Cardiac fibroblast (primary cell): ENCODE measurements at places on chromosomes 6 and 20.

GRCh38 chr20:41889844-41890224, 271.7 kb upstream of the CHD6 start:
- no peak for DNase-seq

DNA sequence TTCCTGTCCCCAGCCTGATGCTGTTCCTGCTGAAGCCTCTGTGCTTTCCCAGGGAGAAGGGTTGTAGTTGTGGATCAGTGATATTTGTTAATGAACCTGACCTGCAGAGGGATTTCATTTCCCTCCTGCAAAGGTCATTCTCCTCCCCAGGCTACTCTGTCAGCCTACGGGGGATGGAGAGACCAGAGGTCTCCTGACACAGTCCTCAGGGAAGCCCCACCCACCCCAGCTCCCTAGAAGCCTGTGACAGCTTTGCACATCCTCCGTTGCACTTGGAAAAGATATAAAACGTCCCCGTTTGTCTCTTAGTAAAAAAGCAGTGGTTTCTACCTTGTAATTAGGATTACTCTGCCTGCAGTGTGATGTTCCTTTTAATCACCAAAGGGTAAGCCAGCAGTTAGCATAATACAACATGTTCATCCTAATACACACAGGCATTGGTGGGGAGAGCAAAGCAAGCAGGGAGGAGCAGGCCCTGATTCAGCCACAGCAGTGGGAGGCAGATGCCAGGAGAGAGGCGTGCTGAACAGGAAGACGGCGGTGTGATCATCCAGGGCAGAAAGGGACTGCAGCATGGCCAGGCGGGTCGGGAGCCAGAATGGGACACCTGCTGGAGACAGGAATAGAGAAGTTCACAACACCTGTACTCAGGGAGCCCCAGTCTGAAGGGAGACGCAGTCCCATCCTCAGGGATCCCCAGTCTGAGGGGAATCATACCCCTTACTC, 293.5 kb downstream of the LRFN2 start:
- DNase-seq = no peak

GRCh38 chr20:6663751-6664388, 103.6 kb upstream of the BMP2 start:
- no peak for DNase-seq

DNA sequence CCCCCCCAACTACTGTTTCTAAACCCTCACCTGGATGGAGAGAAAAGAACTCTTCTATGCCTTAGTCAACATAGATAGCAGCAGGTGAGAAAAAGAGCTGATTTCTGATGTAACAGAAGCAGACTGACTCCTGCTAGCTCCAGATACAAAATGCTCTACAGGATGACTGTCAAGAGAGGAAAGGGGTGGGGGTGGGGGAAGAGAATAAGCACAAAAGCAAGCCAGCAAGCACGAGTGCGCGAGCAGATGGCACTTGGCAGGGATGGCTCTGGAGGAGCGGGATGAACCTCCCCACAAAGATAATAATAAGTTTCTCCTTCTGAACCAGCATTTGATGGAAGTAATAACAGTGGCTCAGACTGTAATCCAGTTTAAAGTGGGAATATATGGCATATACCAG, 45.6 kb upstream of the SPDEF start:
- DNase-seq = no peak

GRCh38 chr6:44104481-44105021, 22.7 kb downstream of the MRPL14 start:
- DNase-seq = peak; percentile 70

- DNase-seq = no peak
Measured at GRCh38 chr6:170269846-170270541, 20.9 kb downstream of the DLL1 start.

GRCh38 chr6:16318953-16319720, 80.8 kb downstream of the GMPR start:
- DNase-seq = no peak

DNA sequence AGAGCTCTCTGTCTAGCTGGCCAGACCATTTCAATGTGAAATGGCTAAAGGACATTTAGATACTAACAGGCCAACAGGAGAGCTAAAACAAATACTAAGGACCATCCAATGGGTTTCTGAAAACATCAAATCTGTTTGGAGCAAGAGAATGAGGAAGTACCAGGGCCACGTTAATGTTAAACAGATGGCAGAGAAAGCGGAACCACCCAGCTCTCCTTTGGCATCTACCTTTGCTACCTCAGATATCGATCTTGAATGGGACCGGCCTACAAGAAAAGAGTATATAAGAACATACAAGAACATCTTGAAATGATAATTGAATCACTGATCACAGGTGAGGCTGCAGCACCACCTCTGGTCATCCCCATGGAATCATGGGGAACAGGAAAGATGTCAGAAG, 31.8 kb downstream of the KCNK5 start:
- no peak for DNase-seq

DNA sequence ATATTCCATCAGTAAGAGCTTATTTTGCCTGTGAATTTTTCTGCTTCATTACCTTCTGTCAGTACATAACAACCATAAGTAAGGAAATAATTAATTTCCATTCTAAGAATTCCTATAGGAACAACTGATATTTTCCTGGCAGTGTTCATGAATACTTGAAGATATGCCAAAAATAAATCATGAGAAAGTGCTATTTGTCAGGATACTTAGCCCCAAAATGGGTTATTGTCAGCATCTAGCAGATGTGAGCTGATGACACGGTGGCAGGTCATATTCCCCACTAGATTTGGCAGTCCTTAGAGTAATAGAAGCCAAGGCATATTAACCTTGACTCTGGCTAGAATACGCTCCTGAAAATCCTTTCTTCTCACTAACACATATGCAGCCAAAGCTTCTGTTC, 43.2 kb upstream of the CRISP1 start:
- no peak for DNase-seq

DNA sequence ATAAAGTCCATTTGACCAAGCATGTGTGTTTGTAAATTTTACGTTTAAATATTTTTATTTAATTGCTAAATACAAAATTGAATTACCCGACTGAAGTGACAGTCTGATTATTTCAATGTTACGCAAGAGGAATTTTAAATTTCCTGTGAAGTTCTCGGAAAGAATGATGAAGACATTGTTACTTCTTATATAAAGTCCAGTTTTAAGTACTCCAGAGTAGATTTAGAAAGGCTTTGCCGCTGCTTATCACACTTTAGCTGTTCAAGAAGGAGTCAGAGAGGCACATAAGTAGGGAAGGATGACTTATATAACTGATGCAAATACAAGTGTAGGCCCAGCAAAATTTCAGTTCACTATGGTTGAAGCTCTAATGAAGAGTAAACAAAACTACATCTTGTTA, 265.1 kb upstream of the CITED2 start:
- DNase-seq = no peak

DNA sequence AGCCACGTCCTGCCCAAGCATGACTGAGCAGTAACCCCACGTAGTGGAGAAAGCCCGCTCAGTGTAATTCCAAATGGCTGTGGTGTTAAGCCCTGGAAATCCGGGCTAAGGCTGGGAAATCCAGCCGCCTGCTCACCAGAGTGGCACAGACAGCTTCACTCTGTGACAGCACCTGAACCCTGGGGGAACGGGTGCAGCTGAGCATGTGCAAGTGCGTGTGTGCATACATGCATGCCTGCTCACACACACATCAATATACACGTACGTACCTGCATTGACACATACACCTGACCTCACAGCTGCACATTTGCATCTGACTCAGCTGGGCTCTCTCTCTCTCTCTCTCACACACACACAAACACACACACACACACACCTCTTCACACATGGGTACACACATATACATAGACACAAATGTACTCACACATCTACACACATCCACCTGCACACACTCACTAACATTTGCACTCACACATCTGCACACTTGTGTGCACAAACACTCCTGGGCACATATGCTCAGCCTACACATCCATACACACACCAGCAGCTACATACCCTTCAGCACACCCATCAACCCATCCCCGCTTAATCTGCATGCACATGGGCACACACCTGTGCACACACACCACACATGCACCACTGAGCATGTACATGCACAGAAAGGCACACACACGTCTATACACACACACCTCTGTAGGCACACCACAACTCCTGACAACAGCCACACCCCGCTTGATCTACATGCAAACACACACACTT, 114.1 kb downstream of the GRM4 start:
- no peak for DNase-seq

GRCh38 chr20:33272155-33272873, 10.7 kb upstream of the BPIFB1 start:
- DNase-seq = no peak

- DNase-seq = peak; percentile 81
Measured at GRCh38 chr6:9520417-9521151, 894.3 kb downstream of the TFAP2A start.

GRCh38 chr6:151384151-151384550, 7.2 kb downstream of the ZBTB2 start:
- no peak for DNase-seq

DNA sequence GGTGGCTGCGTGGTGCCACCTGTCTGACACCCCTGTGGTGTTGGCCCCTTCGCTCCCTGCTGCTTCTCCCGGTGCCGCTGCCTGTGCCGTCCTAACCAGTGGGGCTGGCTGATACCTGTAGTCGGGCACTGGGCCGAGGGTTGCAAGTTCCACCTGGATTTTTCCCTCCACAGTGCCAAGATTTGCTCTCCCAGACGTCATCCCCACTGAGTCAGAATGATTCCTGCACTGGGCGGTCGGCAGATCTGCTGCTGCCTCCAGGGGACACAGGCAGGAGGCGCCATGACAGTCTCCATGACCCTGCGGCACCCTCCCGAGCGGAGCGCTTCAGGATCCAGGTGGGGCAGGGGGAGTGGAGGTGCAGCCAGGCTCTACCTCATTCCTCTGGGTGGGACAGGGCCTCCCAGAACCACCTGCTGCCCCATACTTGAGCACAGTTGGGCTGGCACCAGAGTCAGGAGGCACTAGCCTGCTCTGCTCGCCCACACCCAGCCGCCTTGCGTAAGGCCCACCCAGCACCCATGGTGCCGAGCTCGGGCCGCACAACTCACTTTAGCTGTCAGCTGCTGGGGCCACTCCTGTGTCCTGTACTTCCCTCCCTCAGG, 60.2 kb downstream of the TCP11 start:
- DNase-seq = no peak

GRCh38 chr6:168345896-168346754, 26.5 kb upstream of the DACT2 start:
- DNase-seq = no peak

DNA sequence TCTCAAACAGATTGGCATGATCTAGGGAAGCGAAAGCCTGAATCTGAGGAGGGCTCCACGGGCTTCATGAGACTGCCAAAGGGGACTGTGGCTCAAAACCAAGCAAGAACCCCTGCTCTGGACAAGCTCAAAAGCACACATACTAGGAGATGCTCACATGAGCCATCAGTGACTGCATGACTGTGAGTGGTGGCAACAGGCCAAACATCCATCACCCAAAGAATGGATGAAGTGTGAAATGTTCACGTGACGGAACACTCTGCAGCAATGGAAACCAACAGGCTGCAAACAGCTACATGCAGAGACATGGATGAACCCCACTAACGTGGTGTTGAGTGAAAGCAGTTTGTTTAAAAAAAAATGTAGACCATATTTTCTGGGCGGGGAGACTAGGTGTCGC, 136.3 kb downstream of the PREX1 start:
- DNase-seq = no peak

- peak; percentile 44 for DNase-seq
Measured at GRCh38 chr6:81896525-81897503, 144.3 kb upstream of the TENT5A start.

DNA sequence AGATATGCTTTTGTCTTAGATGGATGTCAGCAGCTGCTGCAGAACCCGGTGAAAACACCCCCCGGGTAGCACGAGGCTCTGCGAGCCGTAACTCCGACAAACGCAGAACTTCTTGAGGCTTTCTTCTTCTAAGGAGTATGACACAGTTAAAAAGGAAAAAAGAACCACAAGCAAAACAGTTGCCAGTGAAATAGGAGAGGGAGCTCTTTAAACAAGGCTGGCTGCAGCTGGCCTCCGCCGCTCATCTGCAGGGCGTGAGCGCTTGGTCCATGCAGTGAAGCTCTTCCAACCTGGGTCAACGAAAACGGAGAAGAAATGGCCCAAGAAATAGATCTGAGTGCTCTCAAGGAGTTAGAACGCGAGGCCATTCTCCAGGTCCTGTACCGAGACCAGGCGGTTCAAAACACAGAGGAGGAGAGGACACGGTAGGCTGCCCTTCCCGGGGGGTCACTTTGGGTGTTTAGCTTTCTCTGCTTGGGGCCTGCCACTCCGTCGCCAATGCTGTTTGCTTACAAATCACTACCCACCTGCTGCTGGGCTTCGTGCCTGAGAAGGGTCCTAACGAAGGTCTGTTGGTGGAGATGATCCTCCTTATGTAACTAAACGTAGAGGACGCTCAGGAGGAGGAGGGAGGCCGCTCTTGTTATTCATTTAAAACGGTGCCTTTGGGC, 13.2 kb downstream of the SYTL3 start:
- DNase-seq = no peak

GRCh38 chr6:94005835-94006234, 586.5 kb upstream of the EPHA7 start:
- DNase-seq = no peak

- no peak for DNase-seq
Measured at GRCh38 chr6:160583794-160584193, 80.3 kb downstream of the LPA start.

DNA sequence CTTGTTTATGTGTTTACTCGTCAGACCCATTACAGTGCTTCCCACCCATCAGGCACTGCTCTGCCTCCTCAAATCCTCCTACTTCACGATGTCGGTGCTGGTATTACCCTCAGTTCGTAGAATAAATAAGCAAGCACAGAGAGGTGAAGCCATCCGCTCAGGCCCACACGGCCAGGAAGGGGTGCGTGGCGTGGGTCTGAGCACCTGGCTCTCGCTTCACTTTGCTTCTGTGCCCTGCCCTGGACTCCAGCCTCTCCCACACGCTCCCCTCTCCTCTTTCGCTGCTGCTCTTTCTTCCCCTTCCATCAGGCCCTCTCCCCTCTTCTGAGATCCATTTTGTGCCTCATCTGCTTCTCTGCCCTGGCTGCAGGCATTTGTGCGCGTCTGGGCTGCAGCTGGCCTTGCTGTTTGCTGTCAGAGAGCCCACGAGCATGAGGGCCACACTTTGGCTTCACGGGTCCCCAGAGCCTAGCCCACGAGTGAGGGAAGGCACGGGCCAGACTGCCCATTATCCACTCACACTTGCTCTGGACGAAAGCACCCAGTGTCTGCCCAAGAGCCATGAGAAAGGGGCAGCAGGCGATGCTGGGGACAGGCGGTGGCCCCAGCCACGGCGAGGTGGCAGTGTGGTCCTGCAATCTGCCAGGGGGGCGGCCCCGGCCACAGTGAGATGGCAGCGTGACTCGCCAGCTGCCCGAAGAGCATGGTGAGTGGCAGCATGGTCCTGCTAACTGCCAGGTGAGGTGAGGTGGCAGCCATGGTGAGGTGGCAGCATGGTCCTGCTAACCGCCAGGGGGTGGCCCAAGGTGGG, 96.2 kb upstream of the MPC1 start:
- DNase-seq = no peak

- peak; percentile 62 for DNase-seq
Measured at GRCh38 chr6:7137335-7138045, 29.7 kb downstream of the RREB1 start.

GRCh38 chr6:22636452-22636851, 67.1 kb downstream of the HDGFL1 start:
- DNase-seq = no peak

- DNase-seq = no peak
Measured at GRCh38 chr20:20710443-20711315, 1.8 kb downstream of the RALGAPA2 start.
